Activated naive CD8-positive, alpha-beta T cell treated with anti-CD3 and anti-CD28 coated beads for 36 hours (primary cell): ENCODE measurements at places on chromosomes 2 and 18. TPM values are rescaled to one million over a fixed set of nuclear protein-coding genes. Genes with fewer than 3 reads are reported as not detected.

DNA sequence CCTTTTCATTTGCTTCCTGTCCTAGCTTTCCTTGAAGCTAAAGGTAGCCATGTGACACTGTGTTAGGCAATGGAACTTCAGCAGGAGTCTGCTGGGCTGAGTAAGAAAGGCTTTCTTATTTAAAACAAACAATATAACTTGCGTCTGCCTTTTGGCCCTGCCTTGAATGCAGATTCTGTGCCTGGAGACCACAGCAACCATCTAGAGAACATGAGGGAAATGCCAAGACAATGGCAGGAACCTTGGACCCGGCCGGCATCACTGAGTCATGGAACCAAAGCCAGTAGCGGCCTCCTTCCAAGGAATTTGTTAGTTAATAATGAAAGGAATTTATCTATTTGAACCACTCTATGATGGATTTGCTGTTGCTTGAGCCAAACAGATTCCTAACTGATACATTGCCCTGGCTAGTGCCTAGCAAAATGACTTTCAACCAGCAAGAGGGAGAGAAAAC lies 207.5 kb upstream of the EPHA4 start:
- DNase-seq: no peak

Gene MYO5B
- total RNA-seq: 0.78 TPM

- no peak for DNase-seq
Observed at GRCh38 chr18:73485166-73485565, 617.4 kb upstream of the NETO1 start.

DNA sequence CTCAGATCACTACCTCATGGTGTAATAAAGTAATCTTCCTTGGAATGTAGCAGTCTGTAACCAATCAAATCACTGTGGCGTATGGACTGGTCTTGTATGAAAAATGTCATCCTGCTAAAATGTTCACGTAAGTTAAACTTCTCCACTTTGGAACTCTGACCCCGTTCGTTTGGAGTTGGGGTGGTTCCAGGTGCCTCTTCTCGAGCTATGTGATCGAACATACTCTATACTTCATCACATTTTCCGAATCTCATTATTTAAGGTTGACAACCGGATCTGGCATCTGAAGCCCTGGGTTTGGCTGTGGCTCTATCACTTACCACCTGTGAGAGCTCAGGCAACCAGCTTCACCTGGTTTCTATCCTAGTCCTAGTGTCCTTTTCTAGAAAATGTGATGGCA lies 148.0 kb upstream of the MYCN start:
- DNase-seq: no peak
